ENCODE measurements at places on chromosomes 12 and 14.

GRCh38 chr12:75471902-75472890 is 8.4 kb upstream of the GLIPR1 start:
- no peak for DNase-seq

DNA sequence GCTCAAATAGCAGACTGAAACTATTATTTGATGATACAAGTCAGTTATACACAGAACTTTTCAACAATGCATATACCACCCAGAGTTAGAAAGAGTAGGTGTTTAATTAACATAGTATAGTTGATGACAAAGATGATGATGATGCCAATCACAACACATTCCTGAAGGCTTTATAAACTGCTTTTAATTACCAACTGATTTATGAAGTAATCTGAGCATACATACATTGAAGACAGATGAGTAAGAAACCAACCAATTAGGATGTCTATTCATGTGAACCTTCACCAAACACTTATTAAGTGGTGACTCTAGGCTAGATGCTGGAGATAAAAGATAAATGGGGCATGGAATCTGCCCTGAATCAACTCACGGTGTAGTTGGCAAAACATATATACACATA is 600.9 kb upstream of the FLRT2 start:
- DNase-seq, result no peak

GRCh38 chr12:27709932-27710591 is 570 bp upstream of the MRPS35 start:
- peak; percentile 79 for DNase-seq

GRCh38 chr12:108367436-108367835 is 28.3 kb upstream of the CMKLR1 start:
- DNase-seq, result peak; percentile 91

DNA sequence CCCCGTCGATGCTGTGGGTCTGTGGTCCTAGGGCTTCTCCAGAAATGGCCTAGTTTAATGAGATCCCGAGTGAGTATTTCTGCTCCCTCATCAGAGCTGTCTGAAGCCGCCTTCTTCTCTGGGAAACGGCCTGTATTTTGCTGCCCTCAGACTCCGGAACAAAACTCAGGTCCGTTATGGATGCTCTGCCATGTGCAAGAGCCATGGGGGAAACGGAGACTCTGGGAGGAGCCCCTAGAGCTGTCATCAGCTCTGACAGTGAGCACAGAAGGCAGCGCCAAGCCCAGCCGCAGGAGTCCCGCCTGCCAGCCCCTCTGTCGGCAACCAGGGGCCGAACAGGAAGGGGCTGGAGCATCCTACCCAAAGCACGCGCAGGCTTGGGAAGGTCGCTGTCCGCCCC is 192.4 kb upstream of the PRMT8 start:
- no peak for DNase-seq

- peak; percentile 82 for DNase-seq
Observed at GRCh38 chr12:49358483-49359141, 8.7 kb upstream of the SPATS2 start.

- no peak for DNase-seq
Observed at GRCh38 chr14:54026671-54027070, 70.0 kb upstream of the BMP4 start.

DNA sequence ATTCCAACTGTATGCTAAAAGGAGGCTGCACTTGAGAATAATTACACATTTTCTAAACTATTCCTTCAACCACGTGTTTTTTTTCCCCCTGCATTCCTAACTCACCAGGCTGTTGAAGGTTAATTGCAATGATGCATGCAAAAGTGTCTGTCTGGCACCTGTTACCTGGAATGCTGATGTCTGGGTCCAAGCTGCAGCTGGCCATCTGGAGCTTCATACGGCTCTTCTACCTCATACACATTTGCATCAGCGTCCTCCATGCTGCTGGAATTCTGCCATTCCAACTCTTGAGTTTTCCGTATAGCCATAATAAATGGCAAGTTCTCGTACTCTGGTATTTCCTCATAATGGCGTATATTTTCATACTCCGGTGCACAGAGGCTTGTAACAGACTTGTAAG is 8.6 kb downstream of the FGD6 start:
- no peak for DNase-seq

DNA sequence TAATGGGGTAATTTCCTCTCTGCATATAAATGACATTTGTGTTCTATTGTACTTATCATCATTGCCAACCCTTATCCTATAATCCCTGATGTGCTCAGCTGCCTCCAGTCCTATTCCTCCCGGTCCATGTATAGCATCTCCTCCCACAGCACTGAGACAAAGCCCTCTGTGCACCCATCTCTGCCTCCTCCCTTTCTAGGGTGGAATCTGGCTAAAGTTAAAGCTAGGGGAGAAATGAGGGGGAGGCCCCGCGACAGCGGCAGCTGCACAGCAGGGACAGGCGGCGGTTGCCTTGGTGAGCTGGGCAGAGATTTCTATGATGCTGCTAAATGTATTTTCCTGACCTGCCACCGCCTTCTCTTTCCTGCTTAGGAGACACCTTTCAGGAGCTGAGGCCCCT is 12.8 kb upstream of the ZDHHC22 start:
- peak; percentile 17 for DNase-seq

GRCh38 chr12:40469736-40470135 is 222.5 kb upstream of the CNTN1 start:
- no peak for DNase-seq

GRCh38 chr12:114152890-114153289 is 186.8 kb upstream of the RBM19 start:
- DNase-seq, result no peak

- no peak for DNase-seq
Observed at GRCh38 chr12:53968214-53969127, 4.5 kb upstream of the HOXC11 start.

DNA sequence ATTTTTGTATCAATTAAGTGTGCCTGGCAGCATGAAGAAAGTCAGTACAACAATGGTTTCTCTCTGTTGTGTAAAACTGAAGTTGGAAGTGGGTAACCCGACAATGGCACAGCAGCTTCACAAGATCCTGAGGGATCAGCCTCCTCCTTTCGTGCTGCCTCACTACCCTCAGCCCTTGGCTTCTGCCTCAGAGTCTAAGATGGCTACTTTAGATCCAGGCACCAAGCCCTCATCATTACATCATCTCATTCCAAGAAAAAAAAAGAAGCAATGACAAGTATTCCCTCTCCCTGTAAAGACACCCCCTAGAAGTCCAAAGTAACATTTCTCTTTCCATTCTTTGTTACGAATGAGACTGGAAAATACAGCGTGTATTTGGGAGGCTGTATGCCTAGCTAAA is 92.6 kb downstream of the DNAI7 start:
- DNase-seq, result no peak

DNA sequence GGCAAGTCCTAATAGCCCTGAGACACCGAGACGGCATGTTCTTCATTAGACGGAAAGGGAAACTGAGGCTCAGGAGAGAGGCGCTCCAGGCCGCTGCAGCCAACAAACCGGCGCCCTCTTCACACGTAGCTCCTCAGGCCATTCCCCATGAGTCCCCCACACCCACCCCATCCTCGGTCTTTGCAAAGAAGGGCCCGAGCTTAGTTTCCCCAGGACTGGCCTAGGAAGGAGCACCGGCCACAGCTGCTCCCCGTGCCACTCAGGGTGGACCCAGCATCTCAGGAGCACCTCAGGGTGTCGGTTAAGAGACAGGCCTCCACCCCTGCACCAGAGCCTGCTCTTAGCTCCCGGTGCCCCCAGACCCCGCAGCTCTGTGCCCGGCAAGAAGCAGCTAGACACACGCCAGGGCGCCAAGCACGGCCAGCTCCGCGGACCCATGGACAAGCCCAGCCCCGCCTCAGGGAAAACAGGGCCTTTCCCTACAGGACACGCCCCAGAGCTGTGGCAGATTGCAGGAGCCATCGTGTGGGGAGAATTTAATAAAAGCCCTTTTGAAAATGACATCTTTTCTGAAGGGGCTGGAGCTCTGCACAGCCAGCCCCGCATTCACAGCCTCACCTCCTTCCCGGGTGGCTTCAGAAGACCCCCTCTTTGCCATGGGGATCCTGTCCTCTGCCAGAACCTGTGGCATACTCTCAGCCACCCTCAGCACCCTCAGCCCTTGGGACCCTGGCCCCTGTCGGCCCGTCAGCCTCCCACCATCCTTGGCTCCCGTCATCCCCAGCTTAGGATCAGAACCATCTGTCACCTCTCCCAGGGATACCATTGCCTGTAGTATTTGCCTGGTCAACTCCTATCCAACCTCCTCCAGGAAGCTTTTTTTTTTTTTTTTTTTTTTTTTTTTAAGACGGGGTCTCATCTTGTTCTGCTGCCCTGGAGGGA is 59.7 kb downstream of the LGMN start:
- no peak for DNase-seq

GRCh38 chr12:54010053-54010971 is 1.5 kb downstream of the HOXC8 start:
- peak; percentile 80 for DNase-seq

GRCh38 chr14:73809391-73809790 is 42.2 kb upstream of the PTGR2 start:
- DNase-seq, result no peak

- no peak for DNase-seq
Observed at GRCh38 chr14:72512925-72513324, 381.0 kb downstream of the DPF3 start.

DNA sequence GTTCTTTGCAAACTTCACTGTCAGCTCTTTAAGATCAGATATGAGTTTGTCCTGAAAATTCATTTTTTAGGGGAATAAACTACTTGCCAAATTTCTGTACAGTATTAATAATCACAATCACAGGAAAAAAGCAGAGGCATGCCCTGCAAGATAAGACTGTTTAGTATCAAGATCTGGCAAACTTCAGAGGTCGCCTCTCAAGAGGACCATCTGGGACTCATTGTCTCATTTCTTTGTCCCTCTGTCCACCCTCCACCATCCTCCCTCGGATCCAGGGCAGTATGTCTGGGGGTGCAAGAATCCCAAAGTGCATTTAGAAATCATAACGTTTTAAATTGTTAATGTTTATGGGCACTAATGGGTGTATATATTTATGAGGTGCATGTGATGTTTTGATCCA is 232.4 kb upstream of the FKBP4 start:
- no peak for DNase-seq

- DNase-seq, result no peak
Observed at GRCh38 chr14:84864548-84865271, 665.2 kb upstream of the FLRT2 start.

GRCh38 chr12:112602150-112602549 is 183.4 kb downstream of the PTPN11 start:
- DNase-seq, result no peak

DNA sequence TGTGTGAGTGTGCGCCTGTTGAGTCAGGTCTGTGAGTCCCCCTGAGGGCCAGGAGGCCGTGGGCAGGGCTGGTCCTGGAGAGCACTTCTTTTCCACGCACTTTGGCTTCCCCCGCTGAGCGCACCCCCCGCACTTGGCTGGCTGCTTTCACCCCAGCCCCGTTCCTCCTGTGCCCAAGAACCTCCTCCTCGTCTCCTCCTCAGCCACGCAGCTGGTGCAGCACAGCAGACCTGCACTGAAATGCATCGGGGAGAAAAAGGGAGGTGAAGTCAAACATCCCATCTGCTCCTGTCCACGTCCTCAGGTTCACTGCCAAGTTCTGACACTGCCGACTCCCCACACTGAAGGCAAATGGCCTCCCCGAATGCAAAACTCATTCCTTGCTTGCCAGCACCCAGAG is 362.7 kb upstream of the SFSWAP start:
- DNase-seq, result no peak

GRCh38 chr12:23230899-23231298 is 605.9 kb downstream of the ETNK1 start:
- no peak for DNase-seq

GRCh38 chr12:58871556-58871955 is 48.7 kb downstream of the LRIG3 start:
- DNase-seq, result no peak

- DNase-seq, result no peak
Observed at GRCh38 chr12:100201604-100202423, 1.2 kb downstream of the ACTR6 start.

GRCh38 chr12:118447181-118447580 is 70.8 kb downstream of the SUDS3 start:
- no peak for DNase-seq

GRCh38 chr12:62834971-62835547 is 99.9 kb downstream of the PPM1H start:
- DNase-seq, result no peak

GRCh38 chr12:87967871-87968270 is 61.3 kb downstream of the C12orf50 start:
- no peak for DNase-seq

- DNase-seq, result no peak
Observed at GRCh38 chr12:16282978-16283377, 5.5 kb upstream of the SLC15A5 start.

DNA sequence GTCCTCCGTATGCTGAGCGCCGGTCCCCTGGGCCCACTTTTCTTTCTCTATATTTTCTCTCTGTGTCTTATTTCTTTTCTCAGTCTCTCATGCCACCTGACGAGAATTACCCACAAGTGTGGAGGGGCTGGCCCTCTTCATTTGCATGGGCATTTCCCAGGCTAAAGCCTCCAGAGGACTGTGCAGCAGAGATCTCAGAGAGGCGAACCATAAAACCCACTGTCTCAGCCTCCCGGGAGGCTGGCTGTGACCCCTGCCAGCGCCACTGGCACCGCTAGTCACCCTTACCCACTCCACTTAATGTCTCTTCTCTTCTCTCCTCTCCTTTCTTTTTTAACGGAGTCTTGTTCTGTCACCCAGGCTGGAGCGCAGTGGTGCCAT is 7.1 kb upstream of the SERPINA9 start:
- no peak for DNase-seq

DNA sequence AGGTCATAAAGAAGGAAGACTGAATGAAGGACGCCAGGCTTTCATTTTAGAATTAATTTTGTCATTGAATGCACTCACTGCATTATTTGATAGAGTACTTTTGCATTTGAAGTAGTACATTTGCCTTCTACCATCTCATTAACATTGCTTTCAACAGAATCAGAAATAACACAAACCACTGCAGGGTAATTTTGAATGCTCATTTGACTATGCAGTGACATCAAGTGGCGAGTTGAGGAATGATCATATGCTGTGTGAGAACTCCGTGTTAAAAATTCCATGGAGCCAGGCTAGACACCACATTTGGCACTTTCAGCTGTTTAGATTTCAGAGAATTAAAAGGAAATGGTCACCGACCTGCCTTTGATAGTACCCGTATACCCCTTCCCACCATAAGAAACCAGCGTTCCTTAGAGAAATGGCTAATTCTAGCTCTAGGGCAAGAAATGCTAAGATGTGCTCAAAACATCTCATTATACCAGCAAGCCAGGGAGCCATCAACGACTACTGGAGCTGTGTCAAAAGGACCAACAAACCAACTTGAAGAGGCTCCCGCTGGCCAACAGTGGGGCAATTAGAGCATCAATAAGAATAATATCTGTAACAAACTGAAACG is 16.5 kb downstream of the HEBP1 start:
- no peak for DNase-seq

DNA sequence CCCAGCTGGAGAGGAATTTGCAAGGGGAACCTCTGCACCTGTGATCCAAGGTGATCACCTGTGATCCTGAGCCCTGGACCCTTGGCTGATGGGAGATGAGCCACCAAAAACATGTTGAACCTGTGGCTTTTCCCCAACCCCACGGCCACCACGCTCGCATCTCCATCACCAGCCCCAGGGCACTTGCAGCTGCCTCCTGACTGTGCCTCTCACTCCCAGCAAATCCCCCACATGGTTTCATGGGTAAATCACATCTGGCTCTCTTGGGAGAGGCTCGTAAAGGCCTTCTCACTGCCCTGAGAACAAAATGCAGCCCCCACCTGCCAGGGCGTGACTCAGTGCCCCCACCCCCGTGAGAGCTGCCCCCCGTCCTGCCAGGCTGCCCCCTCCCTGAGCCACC is 76.0 kb downstream of the RFLNA start:
- DNase-seq, result no peak
